ENCODE measurements at places on chromosomes 2 and 18.

- no peak for DNase-seq
Measured at GRCh38 chr2:30847329-30847728, 40.1 kb upstream of the CAPN13 start.

GRCh38 chr18:66630831-66631230 is 26.9 kb upstream of the CDH19 start:
- DNase-seq: no peak

GRCh38 chr2:64655018-64655664 is 1.4 kb upstream of the SERTAD2 start:
- DNase-seq: no peak

- no peak for DNase-seq
Measured at GRCh38 chr2:190210471-190210870, 109.2 kb downstream of the HIBCH start.

GRCh38 chr2:48442610-48443360 is 87.2 kb upstream of the STON1 start:
- DNase-seq: no peak

DNA sequence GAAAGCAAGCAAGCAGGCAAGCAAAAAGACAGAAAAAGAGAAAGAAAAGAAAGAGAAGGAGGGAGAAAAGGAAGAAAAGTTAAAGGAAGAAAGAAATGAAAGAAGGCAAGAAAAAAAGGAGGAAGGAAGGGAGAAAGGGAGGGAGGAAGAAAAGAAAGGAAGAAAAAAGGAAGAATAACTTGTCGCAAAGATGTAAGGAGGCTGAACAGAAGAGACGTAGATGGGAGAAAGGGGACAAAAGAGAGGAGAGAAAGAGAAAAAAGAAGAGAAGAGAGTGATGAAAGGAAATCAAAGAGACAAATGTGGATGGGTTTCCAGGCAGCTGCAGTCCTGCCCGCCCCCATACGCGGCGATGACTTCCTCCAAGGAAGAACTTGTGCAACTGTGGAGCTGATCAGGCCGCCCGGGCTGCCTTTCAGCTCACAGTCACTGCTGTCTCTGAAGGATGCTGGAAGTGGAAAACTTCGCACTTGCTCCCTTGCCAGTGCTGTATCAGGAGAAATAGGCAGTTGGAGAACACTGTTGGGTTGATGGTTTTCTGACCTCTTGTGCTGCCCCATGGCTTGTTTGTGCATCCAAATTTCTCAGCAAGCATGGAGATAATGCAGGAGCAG is 52.9 kb downstream of the TRIB2 start:
- DNase-seq: no peak
